Fibroblast of gingiva (primary cell): ENCODE measurements at places on chromosomes 11 and 22.

GRCh38 chr11:133509924-133510697, 22.2 kb downstream of the OPCML start:
- DNase-seq, result no peak

GRCh38 chr11:107042748-107043147, 24.5 kb upstream of the GUCY1A2 start:
- DNase-seq, result no peak

DNA sequence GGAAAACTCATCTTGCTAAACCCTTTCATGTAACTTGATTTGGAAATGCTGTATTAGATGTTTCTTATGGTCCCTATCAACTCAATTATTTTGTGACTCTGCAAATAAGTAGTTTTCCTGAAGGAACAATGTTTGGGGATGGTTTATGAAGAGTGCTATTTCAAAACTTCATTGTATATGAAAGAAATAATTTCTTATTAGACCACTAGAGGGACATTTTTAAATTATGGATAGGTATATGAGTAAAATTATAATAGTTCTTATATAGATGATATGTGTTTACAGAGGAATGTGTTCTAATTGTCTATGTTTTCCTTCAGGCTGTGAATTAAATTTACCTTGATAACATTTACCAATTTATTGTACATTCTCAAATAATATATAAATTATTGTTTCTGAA, 509.4 kb upstream of the RAG2 start:
- no peak for DNase-seq

DNA sequence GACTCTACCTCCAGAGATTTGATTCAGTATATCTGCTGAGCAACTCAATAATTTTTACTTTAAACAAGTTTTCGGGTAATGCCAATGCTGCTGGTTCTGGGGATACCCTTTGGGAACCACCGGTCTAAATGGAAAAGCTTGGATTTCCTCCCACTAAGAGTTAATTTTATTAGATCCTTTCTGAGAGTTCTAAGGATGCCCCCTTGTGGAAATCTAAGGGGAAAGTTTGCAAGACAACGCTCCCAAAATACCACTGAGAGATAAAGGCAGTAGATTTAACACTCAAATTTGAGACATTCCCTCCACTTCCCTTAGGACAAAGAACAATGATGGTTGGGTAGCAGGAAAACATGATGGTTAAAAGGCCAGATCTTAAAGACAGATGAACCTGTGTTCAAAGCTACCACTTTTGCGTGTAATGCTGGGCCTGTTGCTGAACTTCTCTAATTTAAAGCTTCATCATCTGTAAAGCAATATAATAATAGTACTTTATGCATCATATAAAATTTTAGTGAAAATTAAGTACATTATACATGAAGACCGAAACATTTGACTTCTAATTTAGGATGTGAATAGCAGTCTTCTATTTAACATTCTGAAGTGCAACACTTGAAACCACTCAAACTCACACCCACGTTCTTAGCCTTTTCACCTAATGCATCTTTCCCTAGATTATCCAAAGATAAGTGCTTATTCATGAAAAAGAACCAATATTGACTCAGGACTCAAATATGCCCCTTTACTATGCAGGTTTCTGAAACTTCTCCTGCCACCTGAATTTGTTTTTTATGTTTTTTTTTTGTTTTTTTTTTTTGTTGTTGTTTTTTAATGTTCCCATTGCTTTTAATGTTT, 110.1 kb upstream of the LUZP2 start:
- DNase-seq, result peak; percentile 4

DNA sequence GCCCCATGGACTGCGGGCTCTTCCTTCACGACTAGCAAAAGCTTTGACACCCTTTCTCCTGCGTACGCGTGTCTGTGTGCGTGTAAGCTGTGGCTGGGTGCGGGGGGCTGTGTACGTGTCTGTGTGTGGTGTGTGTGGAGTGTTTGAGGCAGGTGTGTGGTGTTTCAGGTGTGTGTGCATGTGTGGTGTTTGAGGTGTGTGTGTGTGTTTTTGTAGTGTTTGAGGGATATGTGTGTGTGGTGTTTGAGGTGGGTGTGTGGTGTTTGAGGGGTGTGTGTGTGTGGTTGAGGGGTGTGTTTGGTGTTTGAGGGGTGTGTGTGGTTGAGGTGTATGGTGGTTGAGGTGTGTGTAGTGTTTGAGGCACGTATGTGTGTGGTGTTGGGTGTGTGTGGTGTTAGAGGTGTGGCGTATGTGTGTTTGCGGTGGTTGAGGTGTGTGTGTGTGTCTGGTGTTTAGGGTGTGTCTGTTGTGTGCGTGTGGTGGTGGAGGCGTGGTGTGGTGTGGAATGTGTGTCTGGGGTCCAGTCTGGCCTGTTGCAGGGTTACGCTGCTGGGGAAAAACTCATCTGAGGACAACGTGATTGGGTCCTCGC, 687 bp upstream of the ARSA start:
- DNase-seq, result no peak

DNA sequence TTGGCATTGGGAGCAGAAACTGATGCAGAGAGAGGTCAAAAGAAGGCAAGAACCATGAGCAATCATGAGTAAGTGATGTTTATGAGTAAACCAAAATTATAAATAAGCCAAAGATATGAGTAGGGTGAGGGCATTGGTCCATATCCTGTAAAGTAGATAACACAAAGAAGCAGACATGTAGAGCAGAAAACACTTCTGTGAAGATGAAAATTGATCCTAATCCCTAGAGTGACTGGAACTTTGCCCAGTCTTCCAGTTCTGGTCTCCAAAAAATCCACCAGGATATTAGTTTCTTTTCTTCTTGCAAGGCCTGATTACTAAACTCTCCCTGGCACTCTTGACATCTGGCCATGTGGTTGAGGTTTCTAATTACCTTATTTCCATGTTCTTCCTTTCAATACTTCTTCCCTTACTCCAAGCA, 13.7 kb upstream of the DRD2 start:
- no peak for DNase-seq

DNA sequence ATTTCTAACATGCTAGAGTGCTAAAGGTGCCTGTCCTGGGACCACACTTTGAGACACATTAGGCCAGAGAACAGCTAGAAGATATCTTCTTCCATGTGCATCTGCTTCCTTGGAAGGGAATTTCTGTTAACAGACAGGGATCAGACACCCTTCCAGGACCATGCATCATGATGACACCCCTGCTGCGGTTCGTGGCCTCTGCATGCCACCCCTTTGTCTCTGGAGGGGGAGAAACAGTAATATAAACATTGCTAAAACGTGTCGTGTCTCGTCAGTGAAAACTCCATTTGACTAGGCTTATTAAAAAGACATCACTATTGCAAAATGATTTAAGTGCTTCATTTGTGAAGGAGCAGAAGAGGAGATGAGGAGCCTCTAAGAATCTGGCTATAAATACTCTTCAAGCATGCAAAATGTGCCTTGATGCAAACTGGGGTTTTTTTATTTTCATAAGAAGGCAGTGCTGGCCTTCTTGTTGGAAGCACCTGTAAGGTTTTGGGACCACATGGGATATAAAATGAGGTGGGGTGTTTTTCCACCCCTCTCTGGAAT, 141.6 kb downstream of the MYO18B start:
- DNase-seq, result no peak

- DNase-seq, result no peak
Measured at GRCh38 chr11:80519596-80520506, 1079.0 kb upstream of the TENM4 start.

- DNase-seq, result no peak
Measured at GRCh38 chr11:97614606-97615005, 1224.8 kb downstream of the JRKL start.

DNA sequence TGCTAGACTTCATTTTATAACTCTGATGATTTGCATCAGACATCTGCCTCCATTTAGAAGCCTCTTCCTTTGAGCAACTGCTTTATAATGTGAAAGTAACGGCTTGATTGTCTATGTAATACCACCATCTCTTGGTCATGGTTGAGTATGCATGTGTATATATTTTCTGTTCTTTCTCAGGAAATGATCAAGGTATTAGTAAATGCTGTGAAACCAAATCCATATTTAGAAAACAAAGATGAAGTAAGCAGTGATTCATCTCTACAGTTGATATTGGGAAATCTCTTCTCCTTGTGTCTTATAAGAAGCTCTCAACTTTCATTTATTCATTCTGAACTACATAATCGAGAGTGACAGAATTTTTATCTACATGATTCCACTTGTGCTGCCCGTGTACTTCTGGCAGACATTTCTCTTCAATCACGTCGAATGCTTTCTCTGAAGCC, 104.6 kb upstream of the ANO3 start:
- DNase-seq, result peak; percentile 94

DNA sequence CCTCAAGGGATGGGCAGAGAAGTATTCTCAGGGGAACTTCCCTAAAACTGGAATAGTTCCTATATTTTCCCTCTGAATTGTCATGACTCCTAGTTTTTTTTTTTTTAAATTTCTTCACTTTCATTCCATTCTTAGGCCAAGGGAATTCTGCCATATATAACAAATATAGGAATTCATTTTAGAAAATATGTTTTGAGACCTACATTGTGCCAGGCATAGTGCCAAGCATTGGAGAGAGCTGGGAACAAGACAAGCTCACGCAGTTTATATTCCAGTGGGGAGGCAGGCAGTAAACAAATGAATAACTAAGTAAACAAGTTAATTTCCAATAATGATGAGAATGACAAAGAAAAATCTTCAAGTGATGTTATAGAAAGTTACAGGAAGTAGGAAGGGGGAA, 2.6 kb upstream of the NPTXR start:
- no peak for DNase-seq

GRCh38 chr11:67270256-67271204, 4.3 kb downstream of the GRK2 start:
- no peak for DNase-seq

DNA sequence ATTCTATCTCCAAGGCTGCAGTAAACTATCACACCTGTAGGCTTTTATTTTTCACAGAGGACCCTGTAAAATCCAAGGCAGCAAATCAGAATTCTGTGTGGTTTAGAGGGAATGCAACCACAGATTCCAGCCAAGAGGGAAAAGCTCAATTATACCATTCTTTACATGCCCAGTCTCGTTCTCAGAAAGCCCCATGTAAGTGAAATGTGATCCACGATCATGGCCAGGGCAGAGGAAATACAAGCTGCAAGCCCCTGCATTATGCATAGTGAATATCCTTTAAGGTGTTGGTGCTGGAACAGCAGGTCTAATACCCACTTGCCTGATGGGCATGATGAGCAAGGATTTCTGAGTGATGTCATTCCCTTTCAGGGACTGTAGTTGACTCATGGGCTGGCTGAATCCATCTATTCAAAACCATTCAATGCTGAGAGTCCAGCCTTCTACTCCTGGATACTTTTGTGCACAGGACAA, 198.7 kb upstream of the MTMR2 start:
- DNase-seq, result no peak

- DNase-seq, result peak; percentile 15
Measured at GRCh38 chr11:32118025-32118974, 27.4 kb downstream of the RCN1 start.

DNA sequence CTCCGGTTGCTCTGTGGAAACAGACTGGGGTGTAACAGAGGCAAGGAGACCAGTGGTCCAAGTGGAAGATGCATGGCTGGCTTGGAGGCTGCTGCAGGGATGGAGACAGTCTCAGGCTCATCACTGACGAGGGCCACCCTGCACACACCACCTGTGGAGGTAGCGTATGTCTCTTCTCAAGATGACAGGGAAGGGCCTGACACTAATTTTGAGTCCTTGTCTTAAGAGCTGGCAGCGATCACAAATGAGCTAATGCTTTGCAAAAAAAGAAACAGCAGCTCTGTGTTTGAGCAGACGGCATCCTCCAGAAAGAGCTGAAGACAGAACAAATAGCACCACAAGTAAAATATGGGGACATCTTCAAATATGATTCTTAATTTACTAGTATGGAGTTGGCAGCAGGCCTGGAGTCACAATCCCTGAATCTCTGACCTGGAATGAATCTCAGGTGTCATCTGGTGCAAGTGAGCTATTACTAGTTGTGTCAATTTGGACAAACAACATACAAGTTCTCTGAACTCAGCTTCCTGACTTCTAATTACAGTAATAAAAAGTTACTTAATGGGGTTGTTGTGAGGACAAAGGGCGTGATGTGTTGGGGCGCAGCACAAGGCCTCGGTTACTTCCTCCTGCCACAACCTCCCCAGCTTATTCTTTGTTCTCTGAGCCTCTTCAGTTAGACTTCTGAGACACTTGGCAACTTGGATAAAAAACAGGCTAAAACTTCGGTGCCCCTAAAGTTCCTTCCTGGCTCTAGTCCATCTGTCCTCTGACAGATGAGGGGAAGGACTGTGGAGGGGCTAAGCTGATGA, 95.2 kb upstream of the BID start:
- no peak for DNase-seq

- no peak for DNase-seq
Measured at GRCh38 chr11:91996526-91996925, 228.1 kb upstream of the FAT3 start.

GRCh38 chr11:11245453-11245852, 107.6 kb downstream of the CSNK2A3 start:
- no peak for DNase-seq

GRCh38 chr11:8959546-8960166, 4.6 kb downstream of the TMEM9B start:
- peak; percentile 78 for DNase-seq

DNA sequence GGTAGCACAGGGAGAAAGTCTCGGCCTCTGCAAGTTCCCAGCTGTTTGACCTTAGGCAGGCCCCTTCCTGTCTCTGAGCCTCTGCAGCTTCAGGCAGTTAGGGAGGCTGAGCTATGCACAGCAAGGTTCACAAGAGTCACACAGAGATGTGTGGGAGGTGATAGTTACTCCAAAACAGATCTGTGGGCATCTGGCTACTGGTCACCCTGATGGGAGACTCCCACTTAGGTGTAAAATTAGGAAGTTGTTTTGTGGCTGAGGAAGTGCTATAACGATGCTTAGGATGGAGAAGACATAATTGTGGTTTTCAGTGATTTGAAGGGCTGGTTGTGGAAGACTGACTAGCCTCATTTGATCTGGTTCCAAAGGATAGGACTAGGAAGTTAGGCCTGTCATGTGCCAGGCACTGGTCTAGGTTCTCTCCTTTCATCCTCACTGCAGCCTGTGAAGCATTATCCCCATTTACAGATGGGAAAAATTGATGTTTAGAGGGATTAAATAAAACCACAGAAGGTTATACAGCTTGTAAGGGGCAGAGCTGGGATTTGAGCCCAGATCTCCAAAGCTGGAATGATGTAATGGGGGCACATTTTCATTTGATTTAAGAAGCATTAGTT, 13.5 kb downstream of the ACO2 start:
- no peak for DNase-seq

GRCh38 chr11:12764187-12764914, 90.1 kb downstream of the TEAD1 start:
- no peak for DNase-seq

GRCh38 chr11:102561636-102562035, 31.1 kb upstream of the MMP7 start:
- DNase-seq, result no peak

GRCh38 chr11:62337303-62338181, at the start of gene ASRGL1:
TSS of gene ASRGL1 (plus strand) at chr11:62337448. CDS start at chr11:62337978, 530 bp downstream.
- peak; percentile 17 for DNase-seq

- DNase-seq, result no peak
Measured at GRCh38 chr11:117182551-117182935, 4.0 kb downstream of the SIDT2 start.

DNA sequence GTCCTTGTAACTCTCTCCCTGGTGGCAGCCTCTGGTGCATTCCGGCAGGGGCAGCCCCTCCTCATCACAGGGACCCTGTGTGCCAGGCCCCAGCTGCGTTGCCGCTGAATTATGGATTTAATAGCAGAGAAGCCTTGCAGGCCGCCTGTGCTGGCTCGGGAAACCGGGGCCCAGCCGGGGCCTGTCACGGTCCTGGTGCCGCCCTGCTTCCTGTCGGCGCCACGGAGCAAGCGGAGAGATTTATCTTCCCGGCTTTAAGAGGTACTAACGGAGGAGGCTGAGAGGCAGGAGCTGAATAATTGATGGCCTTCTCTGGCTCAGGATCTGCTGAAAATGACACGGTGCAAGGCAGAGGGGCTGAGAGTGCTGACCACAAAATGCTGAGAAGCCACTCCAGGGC, 54.0 kb upstream of the CCDC188 start:
- DNase-seq, result no peak
